ENCODE measurements at places on chromosomes 6 and 20.

DNA sequence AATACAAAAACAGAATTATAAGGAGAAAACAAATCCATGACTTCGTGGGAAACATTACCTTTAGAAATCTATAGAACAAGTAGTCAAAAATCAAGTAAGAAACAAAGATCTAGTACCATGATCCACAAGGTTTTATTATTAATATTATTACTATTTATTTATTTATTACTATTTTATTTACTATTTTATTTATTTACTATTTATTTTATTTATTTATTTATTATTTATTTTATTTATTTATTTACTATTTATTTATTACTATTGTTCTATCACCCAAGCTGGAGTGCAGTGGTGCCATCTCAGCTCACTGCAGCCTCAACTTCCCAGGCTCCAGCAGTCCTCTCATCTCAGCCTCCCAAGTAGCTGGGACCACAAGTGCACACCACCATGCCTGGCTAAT lies 13.5 kb upstream of the ELMO2 start:
- no peak for DNase-seq

DNA sequence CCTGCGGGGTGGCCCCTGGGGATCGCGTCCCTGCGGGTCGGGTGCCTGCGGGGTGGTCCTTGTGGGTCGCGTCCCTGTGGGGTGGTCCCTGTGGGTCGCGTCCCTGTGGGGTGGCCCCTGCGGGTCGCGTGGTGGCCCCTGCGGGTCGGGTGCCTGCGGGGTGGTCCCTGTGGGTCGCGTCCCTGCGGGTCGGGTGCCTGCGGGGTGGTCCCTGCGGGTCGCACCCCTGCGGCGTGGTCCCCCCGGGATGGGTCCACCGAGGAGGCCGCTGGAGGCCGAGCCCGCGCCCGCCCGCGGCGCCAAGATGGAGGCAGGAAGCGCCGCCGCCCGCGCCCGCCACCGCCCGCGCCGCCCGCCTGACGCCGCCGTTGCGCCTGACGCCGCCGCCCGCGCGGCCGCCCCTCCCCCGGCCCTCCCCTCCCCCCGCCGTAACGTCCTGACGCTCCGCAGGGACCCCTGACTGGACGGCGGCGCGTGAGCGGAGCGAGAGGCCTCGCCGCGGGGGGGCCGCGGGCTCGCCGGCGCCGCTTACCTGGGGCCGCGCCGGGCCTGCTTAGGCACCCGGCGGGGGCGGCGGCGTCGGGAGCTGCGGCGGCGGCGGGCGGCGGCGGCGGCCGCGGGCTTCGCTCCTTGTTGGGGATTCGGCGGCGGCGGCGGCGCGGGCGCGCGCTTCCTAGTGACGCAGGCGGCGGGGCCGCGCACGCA lies at the start of gene GMEB2:
GMEB2 (minus strand) TSS at position 678 of the 705 bp plus-strand sequence. CDS start 7,704 bp downstream, outside the sequence.
- DNase-seq = peak; percentile 87

- DNase-seq = no peak
Measured at GRCh38 chr6:56532766-56533551, 109.7 kb downstream of the DST start.

- no peak for DNase-seq
Measured at GRCh38 chr6:41071501-41071922, 644 bp downstream of the OARD1 start.

- no peak for DNase-seq
Measured at GRCh38 chr6:143205585-143205984, 144.9 kb downstream of the AIG1 start.

- DNase-seq = no peak
Measured at GRCh38 chr6:45815466-45816125, 200.1 kb downstream of the CLIC5 start.

DNA sequence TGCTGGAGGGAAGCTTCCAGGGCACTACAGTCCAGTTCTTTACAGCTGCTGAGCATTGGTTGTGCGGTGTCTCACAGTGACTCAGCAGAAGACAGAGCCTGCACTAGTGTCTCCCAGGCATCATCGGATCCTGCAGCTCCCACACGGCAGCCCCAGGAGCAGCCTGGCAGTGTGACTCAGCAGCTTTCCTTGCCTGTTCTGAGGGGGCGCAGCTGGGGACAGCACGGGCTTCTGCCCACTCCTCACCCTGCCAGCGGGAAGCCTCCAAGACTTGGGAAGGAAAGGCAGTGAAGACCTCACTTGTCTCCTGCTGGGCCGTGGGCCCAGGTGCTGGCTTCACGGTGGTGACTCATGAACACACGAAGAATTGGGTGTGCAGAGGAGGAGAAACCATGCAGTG lies 165.4 kb downstream of the SYNDIG1 start:
- peak; percentile 62 for DNase-seq

GRCh38 chr6:90286884-90287488 lies 9.7 kb downstream of the BACH2 start:
- DNase-seq = peak; percentile 88

DNA sequence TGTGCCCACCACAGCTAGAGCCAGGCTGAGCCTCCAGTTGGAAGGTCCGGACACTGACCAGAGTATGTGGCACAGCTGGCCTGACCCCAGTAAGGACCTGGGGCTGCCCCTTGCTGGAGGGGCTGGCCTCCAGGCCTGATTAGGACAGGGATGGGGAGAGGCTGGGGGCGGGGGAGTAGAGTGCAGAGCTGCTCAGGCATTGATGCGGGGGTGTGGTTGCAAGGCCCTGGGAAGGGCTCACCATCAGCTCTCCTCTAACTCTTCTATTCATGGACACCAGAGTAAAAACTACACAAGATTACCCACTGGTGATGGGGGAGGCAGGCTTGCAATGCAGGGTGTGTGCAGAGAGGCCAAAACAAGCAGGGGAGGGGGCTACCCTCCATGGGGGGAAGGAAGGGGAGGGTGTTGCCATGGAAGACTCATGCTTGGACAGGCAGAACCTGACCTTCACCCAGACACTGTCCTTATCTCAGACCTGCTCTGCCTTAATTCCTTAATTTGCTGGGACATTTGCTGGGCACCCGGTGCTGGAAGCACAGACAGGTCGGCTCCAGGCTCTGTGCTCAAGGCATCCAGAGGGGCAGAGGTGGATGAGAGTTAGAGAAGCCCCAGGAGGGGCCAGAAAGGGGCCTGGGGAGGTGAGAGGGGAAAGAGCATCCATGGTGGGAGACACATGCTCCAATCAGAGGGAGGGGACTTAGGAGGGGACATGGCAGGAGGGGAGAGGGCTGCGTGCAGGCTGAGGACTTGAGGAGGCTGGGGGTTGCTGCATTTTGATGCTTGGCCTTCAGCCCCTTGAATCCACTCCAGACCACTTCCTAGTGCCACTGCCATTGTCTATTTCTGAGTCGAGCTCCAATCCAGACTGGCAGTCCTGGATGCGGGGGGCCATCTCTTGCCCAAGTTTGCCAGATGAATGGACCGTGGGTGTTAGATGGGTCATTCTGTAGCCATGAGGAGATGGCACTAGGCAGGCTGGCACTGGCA lies 7.6 kb upstream of the EMILIN3 start:
- no peak for DNase-seq

- DNase-seq = no peak
Measured at GRCh38 chr6:166168616-166169548, 1.2 kb upstream of the TBXT start.

DNA sequence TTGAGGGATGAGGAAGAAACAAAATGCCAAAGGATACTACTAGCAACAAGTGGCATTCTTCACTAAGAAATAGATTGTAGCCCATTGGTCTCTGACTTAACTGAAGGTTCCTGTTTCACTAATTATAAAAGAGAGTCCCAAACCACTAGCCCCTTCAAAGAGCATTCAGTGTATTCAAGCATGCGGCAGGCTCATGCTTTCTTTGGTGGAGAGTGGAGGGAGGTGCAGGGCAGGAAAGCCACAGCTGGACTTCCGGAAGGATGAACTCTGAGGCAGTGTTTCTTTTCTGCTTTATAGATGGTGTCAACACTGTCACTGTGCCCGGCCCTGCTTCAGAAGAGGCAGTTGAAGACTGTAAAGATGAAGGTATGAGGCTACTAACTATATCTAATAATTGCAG lies 636.1 kb downstream of the KIF16B start:
- no peak for DNase-seq

DNA sequence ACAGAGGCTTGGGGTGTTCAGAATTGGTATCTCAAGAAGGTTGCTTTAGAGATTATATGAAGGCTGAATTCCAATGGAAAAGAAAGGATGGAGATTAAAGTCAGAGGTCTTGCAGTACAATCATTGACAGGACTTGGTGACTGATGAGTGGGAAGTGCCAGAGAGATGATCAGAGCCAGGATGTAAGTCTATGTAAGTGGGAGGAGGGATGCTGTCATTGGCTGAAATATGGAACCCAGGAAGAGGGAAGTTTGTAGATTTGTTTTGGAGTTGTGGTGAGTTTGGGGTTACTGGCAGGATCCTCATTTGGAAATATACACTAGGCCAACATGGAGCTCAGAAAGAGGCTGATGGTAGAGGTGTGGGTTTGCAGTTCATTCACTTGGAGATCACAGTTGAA lies 23.8 kb upstream of the TNFAIP3 start:
- DNase-seq = no peak

DNA sequence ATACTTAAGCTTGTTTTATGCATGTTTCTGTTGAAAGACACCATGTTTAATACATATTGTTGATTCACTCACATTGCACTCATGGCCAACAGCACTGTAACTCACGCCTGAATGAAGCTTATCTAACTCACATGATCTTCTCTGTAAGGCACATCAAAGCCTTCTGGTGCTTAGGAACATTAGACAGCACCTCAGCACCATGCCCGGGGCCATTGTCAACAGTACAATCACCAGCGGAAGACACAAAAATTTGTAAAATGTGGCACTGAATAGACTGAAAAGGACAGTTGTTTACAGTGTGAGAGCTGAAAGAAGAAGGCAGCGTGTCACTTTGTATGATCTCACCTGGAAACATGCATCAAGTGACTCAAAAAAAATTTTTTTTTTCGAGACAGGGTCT lies 8.9 kb upstream of the TCF15 start:
- DNase-seq = no peak

GRCh38 chr6:25175196-25175595 lies 104.0 kb upstream of the CARMIL1 start:
- DNase-seq = no peak

GRCh38 chr6:2194643-2195042 lies 50.8 kb downstream of the GMDS start:
- no peak for DNase-seq

DNA sequence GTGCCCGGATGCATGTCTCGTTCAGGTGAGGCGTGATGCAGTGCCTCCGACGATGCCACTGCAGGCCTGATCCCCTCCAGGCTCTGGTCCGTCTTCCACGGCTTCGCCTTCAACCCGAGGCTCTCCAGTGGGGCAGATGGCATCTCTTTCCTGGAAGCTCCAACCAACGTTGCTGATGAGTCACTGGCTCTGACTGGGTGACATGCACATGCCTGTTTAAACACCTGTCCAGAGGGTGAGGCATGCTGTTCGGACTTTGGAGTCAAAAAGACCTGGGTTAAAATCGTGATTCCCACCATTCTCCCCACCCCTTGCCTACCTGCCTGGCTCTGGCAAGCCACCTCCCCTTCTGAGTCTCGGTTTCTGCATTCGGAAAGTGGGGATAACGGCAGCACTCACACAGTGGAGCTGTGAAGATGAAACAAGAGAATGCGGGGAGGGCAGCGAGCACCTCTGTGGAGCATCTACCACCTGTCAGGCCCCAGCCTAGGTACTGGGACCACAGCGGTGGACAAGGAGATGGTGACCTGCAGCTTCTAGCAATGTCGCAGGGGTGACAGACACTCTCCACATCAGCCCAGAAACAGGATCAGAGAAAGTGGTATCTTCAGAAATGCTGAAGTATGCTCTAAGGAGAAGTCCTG lies 8.5 kb upstream of the EDN3 start:
- no peak for DNase-seq

- no peak for DNase-seq
Measured at GRCh38 chr20:16569246-16570153, 3.7 kb downstream of the KIF16B start.

DNA sequence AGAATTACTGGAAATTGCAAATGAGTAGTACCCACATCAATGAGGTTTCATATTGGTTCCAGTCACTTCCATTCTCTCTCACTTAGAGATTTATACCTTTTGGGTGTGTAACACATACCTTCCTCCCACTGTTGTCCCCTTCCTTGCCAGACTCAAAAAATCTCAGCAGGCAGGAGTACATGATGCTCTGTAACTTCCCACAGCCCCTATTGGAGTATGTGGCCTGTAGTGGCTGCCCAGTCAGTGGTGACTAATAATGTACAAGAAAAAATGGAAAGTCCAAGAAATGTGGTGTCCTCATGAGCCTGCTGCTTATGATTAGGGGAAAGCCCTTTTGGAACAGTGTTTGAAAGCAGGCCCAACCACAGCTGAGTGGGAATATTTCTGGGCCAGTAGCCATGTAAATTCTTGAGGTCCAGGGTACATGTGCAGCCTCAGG lies 312.0 kb downstream of the ZFAND3 start:
- DNase-seq = no peak

DNA sequence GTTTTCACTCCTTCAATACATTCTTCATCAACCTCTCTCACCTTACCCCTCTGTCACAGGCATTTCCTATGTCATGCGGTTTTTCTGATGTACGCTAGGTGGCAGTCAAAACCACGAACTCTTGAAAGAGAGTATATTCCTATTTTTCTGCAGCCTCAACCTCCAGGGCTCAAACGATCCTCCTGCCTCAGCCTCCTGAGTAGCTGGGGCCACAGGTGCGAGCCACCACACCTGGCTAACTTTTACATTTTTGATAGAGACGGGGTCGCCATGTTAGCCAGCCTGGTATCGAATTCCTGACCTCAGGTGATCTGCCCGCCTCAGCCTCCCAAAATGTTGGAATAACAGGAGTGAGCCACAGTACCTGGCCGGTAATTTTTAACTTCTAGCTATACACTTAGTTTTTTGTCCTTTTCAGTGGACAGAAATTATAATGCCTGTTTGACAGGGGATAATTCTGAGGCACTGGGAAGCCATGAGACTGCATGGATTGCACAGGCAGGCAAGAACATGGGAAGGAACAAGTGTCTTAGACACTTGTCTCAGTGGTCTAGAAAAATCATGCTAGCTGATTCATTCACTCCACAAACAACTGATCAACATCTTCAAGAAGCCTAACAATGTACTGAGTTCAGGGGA lies 22.5 kb upstream of the HFE start:
- peak; percentile 78 for DNase-seq

DNA sequence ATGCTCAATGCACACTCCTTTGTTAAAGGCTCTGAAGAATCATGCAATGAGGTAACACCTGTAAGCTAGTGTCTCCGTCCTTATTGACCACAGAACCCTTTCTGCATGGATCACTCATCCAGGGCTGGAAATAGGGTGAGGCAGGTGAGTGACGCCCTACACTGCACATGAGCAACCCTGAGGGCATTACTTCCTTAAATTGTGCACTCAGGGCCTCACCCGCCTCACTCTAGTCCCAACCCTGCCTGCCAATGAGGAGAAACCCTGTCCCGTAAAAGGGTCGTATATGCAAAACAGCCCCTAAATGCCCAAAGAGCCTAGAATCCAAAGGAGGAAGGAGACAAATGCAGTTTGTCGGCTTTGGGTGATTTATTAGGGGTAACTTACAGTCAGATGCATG lies 33.6 kb upstream of the NOP56 start:
- DNase-seq = no peak

- no peak for DNase-seq
Measured at GRCh38 chr20:63235399-63235983, at the start of gene BIRC7. Gene BIRC7 (plus strand): TSS chr20:63235905. CDS start chr20:63236097, 192 bp downstream.
